Esophagus muscularis mucosa (tissue), 4 donors: ENCODE measurements at places on chromosomes 7 and 10. TPM values are rescaled to one million over a fixed set of nuclear protein-coding genes. Genes with fewer than 3 reads are reported as not detected.

DNA sequence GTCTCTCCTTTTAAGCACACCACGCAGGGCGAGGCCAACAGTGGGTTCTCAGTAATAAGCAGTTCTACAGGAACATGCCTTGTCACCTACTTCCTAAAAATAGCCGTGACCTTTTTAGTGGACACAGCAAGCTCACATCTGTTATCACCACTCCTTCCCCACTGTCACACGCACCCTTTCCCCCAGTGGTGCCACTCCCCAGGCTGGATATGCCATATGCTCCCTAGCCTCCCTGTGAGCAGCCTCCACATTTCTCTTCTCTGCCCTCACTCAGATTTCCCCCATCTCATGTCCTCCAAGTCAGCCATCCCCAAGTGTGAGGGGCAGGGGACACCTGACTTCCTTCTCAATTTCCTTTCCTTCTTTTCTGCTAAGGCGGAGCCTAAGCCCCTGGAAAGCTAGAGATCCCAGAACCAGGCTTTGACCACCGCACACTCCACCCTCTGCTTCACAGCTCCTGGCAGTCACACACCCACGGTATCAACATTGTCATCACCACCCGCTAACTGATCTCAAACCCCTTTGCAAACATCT lies 3.7 kb downstream of the ANXA11 start:
- DNase-seq, result no peak

Gene SMIM30
- total RNA-seq, result 33.5 TPM

Gene ZNF107
- 1.8 TPM for total RNA-seq

- no peak for DNase-seq
Observed at GRCh38 chr10:36888925-36889573, 236.3 kb upstream of the ANKRD30A start.

Gene MSS51
- 1.7 TPM for total RNA-seq

- DNase-seq, result no peak
Observed at GRCh38 chr7:2376351-2377154, 21.9 kb downstream of the EIF3B start.

DNA sequence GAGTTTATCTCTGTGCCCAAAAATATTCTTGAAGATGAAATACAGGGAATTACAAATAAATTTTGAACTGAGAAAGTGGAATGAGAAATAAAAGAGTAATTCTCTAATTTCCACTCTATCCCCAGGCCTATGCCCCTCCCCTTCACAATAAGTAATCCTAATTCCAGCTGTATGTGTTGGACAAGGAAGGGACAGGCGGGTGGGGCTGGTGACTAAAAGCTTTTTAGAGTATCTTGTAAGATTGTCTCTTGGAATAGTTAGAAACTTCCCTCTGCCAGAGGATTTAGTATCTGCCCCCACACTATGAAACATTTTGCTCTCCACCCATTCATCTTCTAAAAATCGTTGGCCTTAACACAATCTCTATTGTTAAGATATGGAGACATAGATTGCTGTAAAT lies 199.2 kb downstream of the MBL2 start:
- no peak for DNase-seq
